ENCODE measurements at places on chromosomes 1 and 21.

GRCh38 chr1:155005076-155006011, 2.7 kb downstream of the ZBTB7B start:
- peak; percentile 85 for DNase-seq

- no peak for DNase-seq
These were observed 50.0 kb downstream of the TSEN15 start for GRCh38 chr1:184101571-184101970.

DNA sequence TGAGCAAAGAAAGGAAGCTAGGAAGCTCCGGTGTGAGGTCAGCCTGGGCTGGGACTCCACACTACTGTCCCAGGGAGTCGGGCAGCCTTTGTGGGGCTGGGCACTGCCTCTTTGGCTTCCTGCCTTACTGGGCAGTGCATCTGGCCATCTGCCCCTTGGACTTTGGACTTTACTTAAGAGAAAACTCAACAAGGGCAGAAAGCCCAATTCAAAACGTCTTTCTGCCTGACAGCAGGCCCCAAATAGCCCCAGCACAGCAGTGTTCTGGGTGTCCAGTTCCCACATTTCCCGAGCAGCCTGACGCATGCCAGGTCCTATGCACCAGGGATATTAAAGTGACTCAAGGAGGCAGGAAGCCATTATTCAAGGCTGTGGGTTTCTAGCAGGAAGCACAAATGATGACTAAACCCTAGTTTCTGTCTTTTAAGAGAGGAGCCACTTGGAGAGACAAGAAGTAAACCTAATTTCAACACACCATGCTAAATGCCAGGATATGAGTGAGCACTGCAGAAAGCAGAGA, 37.9 kb upstream of the EDEM3 start:
- DNase-seq: peak; percentile 62

GRCh38 chr1:46186076-46186475, 9.8 kb upstream of the P3R3URF start:
- DNase-seq: no peak

- no peak for DNase-seq
These were observed 247.6 kb downstream of the MRPL39 start for GRCh38 chr21:25359724-25360123.

DNA sequence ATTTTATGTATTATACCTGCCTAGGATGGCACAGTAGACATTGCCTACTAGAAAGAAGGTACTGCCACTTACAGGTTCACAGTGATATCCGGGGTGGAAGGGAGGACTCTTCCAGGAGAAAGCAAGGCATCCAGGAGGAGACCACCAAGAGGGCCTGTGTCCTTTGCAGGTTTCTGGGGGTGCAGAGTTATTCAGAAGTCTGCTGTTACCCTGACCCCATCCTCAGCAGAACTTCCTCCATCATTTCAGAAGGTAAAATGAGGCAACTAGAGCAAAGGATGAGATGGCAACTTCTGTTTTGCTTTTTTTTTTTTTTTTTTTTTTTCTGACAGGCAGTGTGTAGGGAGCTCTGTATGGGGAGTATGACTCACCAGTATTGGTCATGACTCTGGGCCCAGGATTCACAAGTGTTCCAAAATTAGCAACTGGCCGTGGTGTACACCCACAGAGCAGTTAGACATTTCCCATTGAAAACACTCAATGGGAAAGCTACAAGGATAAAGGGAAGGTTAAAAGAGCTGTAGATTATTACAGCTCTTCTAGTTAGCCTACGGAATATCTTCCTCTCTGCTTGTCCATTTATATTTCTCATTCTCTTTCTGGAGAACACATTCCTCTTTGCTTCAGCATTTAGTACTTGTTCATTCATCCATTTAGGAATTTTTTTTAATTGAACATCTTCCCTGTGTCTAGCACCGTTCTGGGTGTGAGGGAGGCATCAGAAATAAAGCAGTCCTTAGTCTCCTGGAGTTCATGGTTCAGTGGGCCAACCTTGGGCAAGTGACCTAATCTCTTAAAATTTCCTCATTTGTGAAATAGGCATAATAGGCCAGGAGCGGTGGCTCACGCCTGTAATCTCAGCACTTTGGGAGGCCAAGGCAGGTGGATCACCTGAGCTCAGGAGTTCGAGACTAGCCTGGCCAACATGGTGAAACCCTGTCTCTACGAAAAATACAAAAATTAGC, 50.5 kb upstream of the PPP2R5A start:
- DNase-seq: peak; percentile 89

DNA sequence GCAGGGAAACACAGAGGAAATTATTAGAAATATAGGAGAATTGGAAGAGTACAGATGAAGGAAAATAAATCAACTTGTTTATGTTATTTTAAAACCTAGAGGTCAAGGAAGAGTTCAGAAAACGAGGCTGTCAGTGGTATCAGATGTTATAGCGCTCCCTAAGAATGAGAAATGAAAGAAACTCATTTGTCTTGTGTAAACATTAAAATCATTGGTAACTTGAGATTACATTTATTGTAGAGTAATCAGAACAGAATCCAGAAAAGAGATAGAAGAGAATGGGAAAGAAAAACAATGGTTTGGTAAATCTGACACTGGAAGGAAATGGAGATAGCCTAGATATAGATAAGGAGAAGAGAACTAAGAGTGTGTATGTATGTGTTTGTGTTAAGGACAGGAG, 106.4 kb downstream of the ATF6 start:
- no peak for DNase-seq

DNA sequence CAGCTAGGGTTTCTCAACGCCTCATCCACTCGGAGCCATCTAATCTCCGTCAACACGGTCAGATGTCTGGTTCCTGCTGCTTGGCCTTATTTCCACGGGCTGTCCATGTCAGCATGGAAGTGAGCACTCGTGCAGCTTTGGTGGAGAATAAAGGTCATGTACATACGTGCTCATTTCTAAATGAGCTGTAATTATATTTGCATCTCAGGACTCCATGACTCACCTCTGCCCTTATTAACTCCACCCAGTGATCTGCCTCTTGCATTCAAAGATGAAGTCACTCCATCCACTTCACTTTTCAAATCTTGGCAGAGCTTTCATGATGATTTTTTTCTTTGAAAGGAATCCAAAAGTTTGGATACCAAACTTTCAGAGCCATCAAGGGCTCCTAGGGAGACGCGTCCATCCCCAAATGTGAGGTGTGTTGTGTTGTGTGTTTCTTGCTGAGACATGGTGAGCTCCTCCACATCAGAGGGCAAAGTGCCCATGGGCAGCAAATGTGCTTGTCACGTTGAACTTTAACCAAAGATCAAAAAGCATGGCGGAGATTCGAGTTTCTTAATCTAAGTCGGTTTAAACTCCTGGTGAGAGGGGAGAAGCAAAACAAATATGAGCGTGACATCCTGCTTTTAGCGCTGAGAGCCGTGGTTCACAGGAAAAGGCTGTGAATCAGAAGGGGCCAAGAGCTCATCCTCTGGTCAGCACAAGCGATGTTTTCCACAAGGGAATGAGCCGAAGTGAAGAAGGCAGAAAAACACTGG, 68.6 kb upstream of the ERRFI1 start:
- DNase-seq: no peak

DNA sequence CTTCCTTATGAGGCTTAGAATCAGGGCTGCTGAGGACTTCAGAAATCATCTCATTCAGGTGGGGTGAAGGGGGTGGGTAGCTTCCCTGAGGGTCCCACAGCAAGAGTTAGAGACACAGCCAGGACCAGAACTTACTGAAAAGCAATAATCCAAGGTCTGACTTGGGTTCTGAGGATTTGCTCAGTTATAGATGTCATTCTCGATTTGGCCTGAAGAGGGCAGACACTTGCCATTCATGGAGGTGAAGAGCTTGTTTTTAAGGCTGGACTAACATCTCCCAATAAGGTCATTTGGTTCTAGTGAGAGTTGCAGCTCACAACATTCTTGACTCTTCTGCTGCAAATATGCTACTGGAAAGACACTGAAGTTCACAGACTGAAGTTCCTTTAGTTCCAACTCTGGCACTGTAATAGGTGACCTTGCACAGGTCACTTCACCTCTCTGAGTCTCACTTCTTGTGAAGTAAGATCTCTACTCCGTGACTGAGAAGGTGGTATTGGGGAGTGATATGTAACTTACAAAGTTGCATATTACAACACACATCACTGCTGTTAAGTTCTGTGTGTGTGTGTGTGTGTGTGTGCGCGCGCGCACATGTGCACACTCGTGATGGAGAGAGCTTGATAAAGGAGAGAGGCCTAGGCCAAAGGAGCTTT, 69.8 kb upstream of the DIRAS3 start:
- no peak for DNase-seq

- DNase-seq: no peak
These were observed 560.8 kb downstream of the NEGR1 start for GRCh38 chr1:71721532-71721931.

DNA sequence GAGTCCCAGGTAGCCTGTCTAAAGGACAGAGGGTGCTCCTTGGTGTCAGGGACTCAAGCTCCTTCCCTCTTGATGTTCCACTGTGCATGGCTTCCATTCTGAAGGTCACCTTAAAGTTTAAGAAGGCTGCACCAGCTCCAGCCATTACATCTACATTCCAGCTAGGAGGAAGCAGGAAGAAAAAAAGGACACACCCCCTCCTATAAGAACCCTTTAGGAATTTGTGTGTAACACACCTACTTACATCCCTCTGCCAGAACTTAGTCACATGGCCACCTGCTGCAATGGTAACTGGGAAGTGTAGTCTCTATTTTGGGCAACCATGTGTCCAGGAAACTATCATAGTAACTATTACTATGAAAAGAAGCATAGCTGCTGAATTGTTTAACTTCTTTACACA, 161.6 kb upstream of the KLHDC7A start:
- DNase-seq: no peak
